ENCODE measurements at places on chromosomes 2 and 18.

DNA sequence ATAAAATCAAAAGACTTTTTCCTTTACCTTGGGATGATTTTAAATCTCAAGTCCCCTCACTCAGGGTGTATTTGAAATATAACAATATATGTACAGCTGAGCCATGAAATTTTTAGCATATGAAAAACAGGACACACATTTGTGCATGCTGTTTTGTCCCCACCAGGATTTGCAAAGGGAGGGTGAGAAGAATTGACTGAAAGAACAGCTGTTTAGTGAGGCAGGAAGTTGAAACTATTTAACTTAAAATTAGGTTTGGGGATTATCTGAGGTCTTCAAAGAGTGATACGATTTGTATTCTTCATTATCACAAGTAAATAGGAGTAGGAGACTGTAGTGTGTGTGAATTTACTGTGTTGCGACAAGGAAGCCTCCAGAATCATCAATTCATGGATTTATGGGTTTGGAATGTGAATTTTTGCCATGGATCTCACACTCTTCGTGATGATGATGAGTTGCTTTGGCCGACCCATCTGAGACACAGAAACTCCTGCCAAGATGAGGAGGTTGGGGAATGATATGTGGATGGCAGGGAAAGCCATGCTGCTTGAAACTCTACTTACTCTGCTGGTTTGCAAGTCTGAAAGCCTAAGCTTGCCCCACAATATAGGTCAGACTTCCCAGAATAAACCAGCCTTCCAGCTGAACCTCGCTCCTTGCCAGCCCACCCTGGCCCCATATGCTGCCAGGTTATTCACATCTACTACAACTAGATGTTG lies 31.0 kb upstream of the SPATS2L start:
- DNase-seq: no peak

- DNase-seq: no peak
Measured at GRCh38 chr2:143451642-143452281, 322.5 kb downstream of the ARHGAP15 start.

DNA sequence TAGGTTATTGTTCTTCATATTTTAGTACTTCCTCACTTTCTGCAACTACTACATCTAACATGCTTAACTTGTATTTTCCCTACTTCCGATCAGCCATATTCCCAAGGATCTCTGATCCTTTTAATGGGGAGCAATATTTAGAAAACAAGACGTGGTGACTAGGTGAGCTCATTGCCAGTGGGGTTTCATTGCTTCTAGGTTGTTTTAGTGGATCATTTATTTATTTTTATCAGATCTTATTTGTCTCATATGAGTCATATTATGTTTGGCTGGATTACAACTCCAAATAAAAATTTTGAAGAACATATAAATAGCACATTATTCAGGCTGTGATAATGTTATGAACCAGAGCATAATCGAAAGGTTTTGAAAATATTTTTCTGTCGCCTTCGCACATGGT lies 480.9 kb upstream of the TMEFF2 start:
- DNase-seq: no peak

GRCh38 chr18:56038171-56039030 lies 450.4 kb upstream of the TCF4 start:
- no peak for DNase-seq

DNA sequence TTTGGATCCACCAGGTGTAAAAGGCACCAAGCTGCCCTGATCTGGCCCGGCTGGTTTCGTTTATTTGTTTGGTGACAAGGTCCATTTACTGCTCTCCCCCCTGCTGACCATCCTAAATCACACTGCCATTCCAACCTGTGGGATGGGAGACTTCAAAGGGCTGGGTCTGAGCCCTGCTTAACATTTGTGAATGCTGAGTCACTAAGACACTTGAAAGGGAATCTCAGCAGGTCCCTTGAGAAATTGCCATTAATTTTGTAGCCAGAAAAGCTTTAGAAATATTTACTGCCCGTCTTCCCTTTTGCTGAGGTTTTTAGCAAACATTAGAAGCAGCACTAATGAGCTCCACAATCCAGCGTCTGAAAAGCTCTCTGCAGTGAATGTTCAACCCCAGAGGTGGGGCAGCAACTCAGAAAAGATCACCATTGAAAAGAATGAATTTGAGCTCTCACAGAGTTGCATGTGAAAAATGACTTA lies 133.8 kb downstream of the ARL4C start:
- DNase-seq: no peak

DNA sequence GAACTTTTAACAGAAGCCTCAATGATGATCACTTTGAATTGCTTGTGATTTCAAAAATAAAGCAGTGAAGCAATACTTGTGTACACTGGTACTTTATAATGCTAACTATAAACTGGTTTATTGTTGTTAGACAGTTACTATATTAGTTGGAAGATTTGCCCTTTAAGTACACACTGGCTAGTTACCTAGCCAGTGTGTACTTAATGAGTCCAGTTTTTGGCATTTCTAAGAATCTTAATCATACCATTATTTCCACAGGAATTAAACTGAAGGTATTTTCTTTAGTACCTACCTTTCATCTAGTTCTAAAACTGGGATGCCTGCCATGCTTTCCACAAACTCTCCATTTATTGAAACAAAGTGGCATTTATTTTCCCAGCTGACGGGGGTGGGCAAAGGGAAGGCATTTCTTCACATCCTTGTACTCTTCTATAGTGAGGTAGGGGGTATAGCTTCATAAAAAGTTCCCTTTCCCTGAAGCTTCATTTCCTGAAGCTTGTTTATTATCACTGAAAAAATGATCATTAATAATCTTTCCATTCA lies 49.9 kb downstream of the UGP2 start:
- DNase-seq: no peak

GRCh38 chr2:190387422-190387821 lies 20.7 kb upstream of the MFSD6 start:
- DNase-seq: no peak

DNA sequence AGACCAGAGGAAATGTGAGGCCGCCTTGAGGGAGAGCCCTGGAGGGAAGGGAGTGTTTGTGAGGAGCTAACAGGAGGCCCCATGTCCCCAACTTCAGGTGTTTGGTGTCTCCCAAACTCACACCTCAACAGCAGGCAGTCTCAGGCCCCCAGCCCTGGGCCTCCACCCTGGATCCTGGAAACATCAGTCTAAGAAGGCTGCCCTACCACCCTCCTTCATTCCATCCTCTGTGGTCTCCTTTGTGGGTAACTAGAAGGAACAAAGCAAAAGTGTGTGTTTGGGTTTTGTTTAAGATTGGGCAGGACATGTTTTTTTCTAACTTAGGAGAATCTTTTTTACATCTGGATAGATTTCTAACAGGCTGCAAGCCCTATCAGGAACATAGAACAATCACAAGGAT lies 404.3 kb downstream of the BCL11A start:
- DNase-seq: no peak

Data from naive thymus-derived CD4-positive, alpha-beta T cell (primary cell).